NCI-H524 treated with DMSO at 0.1 percent for 48 hours (cell line): ENCODE measurements at places on chromosomes 2 and 18.

DNA sequence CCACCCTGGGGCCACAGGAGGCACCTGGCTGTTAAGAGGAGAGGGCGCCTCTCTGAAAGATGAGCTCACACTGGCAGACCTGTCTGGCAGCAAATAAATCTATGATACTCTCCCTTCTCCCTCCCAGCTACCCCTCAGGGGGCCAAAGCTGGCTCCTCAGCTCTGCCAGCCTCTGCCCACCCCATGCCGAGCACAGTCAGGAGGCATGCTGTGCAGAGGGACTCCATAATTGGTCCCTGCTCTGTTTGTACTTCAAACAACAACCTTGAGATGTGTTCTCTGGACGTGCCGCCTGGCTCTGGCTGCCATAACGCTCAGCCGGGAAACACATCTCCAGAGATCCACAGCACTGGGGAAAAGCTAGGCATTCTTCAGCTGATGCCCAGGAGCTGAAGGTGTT, 126.7 kb downstream of the GALNT14 start:
- DNase-seq: no peak

GRCh38 chr2:107589079-107589491, 237.6 kb upstream of the RGPD4 start:
- peak; percentile 80 for DNase-seq

GRCh38 chr2:136286423-136286822, 168.5 kb upstream of the CXCR4 start:
- DNase-seq: no peak

DNA sequence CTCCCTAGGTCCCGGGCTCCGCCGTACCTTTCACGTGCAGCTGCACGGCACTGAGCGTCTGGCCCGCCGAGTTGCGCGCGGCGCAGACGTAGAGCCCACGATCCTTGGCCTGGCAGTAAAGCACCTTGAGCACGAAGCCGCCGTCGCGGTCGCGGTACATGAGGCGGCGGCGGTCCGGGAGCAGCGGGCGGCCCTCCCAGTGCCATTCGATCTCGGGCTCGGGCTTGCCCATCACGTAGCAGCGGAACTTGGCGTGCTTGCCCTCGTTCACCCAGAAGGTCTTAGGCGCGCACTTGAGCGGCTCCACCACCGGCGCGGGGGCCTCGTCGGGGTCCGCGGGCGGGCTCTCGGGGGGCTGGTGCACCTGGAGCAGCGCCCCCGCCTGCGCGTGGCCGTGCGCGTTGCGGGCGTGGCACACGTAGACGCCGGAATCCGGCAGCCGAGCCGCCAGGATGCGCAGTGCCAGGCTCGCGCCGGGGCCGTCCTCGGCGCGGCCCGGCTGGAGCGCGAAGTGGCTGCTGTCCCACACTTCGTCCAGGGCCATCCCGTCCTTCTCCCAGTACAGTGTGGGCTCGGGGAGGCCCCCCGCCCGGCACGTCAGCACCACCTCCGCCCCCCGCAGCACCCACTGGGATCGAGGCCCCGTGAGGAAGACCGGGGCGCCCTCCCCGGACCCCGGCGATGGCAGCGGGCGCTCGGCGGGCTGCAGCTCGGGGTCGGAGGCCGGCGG, 980 bp downstream of the OBSL1 start:
- no peak for DNase-seq

GRCh38 chr2:84459944-84460429, 907 bp upstream of the SUCLG1 start:
- DNase-seq: no peak

DNA sequence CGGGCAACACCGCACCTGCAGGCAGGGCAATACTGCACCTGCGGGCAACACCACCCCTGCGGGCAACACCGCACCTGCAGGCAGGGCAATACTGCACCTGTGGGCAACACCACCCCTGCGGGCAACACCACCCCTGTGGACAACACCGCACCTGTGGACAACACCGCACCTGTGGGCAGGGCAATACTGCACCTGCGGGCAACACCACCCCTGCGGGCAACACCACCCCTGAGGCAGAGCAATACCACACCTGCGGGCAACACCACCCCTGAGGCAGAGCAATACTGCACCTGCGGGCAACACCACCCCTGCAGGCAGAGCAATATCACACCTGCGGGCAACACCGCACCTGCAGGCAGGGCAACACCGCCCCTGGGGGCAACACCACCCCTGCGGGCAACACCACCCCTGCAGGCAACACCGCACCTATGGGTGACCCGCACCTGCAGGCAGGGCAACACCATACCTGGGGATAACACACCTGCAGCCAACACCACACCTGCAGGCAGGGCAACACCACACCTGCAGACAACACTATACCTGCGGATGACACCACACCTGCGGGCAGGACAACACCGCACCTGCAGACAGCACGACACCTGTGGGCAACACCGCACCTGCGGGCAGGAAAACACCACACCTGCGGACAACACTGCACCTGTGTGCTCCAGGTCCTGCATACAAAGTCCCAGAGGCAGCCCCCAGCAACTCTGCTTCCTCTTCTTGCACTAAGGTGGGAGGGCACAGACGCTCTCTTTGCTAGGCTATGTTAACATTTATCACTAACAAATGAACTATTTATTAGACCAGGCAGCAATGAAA, 57.7 kb downstream of the EIPR1 start:
- DNase-seq: no peak

DNA sequence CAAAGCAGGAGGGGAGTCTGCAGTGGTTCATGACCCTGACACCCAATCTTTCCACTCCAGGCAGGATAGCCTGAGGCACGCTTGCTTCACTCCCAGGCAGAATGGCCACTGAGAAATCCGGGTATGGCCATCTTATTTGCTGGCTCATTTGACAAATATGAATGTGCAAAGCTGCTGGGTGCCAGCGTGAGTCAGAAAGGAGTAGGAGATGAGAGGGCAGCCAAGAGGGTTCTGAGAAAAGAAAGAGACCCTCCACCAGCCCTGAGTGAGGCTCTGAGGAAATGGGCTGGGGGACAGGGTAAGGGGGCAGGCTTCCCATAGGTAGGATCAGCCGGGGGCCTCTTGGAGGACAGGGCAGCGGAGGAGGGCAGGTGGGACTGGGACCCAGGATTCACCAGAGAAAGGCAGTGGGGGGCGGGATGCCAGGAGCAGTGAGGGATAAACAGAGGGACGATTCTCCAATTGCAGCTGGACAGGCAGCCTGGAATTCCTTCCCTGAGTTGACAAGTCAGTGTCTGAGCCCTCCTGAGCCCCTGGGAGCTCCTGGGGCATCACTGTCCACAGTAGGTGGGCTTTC, 15.2 kb downstream of the RAMP1 start:
- DNase-seq: no peak

- no peak for DNase-seq
Observed at GRCh38 chr2:64543008-64543697, 19.0 kb downstream of the AFTPH start.

GRCh38 chr2:59096973-59097372, 855.8 kb upstream of the FANCL start:
- DNase-seq: no peak

DNA sequence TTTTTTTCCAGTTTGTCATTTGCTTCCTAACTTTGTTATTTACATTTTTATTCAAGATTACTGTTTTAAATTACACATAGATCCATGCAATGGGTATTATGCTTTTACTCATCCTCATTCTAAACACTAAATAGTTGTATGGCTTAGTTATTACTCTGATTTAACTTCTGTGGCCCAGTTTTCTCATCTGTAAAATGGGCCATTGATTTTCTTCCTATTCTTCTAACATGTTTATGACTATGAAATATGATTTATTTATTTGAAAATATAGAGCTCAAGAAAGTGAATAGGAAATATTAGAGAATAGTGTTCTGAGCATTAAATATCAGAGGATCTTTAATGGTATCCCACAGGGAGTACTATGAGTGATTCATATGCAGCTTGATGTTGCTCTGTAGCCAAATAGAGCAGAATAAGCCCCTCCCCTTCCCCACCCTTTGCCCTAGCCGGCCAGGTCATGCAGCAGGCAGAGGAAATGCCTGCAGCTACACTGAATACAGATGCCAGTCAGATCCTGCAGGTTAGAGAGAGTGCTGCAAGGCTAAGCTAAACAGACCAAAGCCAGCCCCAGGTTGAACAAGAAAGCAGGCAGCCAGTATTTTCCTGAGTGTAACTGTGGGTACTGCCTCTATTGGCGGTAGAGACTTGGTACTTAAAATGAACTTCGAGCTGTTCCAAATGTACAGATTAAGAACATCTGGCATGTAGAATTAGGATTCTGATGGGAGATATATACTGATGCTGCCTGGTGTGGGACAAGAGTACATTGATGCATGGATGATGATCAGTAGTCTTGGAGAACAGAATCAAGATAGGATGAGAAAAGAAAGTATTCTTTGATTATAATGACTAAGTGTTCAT, 11.7 kb upstream of the ACYP2 start:
- DNase-seq: no peak

- DNase-seq: no peak
Observed at GRCh38 chr2:3214806-3215404, 162.7 kb downstream of the EIPR1 start.

- no peak for DNase-seq
Observed at GRCh38 chr2:213101692-213102460, 49.5 kb downstream of the IKZF2 start.

GRCh38 chr18:76507830-76508385, 12.9 kb upstream of the ZNF516 start:
- no peak for DNase-seq

DNA sequence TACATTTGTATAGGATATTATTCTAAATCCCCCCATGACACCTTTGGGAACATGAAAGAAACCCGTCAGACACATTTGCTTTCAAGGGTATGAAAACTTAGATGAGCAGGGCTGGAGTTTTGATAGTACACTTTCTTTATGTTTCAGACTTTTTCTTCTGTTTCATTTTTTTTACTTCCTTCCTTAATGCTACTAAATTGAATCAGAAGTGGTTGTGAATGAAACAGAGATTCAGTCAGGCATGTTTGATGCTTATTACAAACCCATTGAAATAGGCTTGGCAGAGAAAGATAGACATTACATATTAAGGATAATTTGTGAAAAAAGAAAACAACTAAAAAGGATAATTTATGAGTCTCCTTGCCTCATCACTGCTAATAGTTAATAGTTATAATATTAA, 26.8 kb downstream of the SLC30A6 start:
- DNase-seq: no peak
